Effector CD8-positive, alpha-beta T cell (primary cell): ENCODE measurements at places on chromosomes 6 and 20.

- no peak for DNase-seq
Measured at GRCh38 chr6:10315658-10316372, 99.1 kb downstream of the TFAP2A start.

DNA sequence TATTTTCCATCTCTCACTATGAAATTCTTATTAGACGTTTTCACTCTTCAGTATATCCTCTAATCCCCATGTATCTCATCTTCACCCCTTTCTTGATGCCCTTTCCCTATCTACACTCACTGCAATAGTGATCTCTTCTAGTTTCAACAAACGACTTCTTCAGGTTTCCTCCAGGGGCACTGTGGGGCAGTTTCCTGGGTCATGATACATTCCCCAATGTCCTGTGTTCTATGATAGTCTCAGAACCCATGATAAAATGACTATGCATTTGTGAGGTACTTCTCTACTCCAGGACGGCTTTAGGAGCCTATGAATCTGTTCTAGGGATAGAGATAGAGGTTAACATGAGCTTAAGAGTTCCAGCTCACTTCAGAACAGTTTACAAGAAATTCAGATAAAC, 183.3 kb downstream of the FOXC1 start:
- DNase-seq: no peak

DNA sequence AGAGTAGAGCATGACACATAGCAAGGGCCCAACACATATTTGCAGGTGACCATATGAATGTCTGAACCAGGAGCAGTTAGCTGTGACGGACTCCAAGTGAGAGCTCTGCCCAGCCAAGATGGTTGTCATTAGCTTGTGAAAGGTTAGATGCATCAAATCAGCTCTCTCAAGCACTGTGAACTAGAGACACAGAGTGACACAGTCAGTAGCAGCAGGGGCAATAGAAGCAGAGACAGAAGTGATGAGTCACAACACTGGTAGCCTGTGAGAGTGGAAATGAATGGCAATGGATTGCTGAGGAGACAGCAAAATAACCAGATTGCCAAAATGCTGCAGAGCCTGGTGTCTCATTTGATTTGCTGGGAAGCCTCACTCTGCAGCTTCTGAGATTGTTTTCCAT, 558.9 kb downstream of the PKHD1 start:
- DNase-seq: no peak

- no peak for DNase-seq
Measured at GRCh38 chr6:114055763-114056162, 84.8 kb upstream of the HDAC2 start.

DNA sequence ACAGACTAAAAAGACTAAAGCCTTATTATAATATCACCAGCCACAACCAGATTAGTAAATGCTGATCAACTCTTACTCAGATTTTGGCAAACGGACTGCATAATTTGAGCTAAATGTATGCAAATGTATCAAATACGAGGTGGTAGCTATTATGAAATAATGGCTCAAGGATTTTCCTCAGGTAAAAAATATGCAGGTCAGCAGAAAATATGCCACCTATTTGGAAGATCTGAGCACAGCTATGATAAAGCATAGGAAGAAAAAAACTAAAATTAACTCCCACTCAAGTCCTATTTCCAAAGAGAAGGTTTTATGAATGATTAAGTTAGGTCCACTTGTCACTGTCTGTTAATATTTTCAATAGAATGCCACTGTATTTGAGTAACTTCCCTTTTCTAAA, 22.4 kb downstream of the SYCP2 start:
- no peak for DNase-seq

DNA sequence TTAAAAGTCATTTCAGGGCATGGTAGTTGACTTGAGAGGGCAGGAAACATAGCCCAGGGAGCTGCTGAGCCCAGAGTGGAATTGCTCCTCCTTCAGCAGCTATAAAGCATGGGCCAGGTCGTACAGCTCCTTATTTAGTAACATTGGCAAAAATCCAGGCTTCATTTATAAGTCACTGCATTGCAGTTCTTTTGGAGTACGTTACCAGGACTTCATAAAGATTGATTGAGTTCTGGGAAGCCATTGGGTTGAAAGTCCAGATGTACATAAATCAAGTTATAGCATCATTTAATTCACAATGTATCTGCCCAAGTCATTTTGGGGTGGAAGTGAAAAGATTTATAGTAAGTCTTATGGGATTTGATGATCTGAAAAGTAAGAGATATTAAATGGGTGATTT, 53.0 kb upstream of the ANKEF1 start:
- DNase-seq: no peak

GRCh38 chr6:53151676-53152075, 3.0 kb upstream of the GCM1 start:
- DNase-seq: no peak

DNA sequence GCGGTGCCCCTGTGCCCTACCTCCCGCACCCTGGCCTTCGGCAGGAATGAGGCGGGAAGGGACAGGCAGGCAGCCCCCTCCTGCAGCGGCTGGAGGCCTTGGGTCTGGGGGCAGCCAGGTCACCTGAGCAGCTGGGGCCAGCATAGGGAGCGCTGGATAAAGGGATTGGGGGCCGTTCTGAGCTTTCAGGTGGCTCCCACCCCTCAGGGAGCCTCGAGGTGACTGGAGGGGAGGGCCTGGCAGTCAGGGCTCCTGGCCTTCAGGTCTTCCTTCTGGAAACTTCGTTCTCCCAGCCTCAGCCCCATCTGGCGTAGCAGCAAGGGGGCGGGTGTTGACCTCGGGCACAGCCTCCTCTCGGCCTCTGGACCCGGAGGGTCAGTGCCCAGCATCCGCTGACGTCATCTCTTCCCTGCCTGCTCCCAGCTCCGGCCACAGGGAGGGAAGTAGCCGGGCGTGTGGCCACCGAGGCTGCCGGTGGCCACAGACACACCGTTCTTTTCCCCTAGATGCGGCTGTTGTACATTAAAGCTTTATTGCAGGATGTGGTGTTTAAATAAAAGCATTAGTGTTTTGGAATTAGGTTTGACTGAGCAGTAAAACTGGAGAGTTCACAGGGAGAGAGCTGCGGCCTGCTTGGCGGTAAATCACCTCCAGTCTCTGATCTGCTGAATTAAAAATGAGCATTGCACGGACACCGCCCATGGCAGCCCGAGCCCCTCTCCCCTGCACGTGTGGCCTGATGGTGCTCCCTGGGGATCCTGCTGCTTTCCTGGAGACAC, 80.0 kb upstream of the GATA5 start:
- no peak for DNase-seq

- DNase-seq: no peak
Measured at GRCh38 chr6:166335378-166336302, 6.7 kb downstream of the SFT2D1 start.

DNA sequence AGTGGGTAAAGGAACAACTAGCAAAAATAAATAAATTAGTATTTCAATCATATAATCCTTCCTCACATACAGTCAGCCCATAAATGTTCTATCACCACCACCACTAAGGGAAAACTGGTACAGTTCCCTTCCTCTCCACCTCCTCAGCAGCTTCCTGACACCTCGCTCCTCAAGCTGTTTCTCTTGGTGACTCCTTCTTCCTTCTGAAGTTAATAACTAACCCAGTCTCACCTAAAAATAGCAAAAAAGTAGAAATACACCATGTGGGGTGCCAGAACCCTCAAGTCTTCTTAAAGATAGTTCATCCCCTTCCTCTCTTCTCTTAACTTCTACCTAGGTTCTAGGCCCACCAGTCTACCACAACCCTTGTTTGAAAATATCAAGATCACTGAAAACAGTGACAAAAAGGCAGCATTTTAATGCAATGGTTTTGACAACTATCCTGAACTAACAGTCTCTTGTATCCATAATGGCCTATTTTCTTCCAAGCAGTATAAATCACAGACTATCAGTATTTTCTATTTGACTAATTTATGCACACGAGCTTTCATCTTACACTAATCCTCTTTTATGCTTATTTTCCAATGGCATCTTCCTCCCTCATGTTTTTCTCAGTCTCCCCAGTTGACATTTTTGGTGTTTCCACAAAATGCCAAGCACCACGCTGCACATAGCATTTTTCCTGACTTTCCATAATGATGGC, 85.5 kb downstream of the KHDC1L start:
- DNase-seq: no peak

- no peak for DNase-seq
Measured at GRCh38 chr20:10179574-10180298, 38.9 kb upstream of the SNAP25 start.

DNA sequence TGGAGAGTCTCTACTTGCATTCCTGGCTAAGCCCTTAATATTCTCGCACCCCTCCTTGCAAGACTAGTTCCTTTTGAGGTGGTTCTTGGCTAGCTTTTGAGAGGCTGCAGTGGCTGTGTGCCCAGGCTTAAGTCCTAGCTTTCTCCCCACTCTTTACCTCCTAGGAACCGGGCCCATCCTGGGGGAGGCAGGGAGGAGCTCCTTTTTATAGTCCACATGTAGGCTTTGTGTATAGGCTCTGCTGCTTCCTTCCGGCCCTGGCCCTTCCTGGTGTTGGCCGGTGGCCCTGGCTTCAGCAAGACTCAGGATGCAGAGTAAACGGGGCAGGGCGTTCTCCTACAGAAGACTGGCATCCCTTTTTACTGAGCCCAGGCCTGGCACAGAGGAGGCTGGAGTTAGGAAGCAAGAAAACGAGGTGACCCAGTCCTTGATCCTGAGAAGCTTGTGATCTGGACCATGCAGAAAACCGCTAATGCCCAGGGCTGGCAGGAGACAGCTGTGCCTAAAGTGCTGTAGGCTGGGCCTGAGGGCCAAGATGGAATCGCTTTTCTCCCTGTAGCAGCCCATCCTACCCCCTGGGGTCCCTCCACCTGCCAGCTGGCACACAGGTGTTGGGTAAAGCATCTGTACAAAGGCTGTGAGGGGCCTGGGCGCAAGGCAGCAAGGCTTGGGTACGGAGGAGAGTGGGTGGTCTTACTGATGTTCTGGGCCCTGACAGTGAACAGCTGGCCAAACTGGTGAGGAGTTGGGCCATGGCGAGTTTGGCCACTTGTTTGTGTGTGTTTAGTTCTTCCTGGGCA, 8.7 kb downstream of the PLCG1 start:
- DNase-seq: no peak

DNA sequence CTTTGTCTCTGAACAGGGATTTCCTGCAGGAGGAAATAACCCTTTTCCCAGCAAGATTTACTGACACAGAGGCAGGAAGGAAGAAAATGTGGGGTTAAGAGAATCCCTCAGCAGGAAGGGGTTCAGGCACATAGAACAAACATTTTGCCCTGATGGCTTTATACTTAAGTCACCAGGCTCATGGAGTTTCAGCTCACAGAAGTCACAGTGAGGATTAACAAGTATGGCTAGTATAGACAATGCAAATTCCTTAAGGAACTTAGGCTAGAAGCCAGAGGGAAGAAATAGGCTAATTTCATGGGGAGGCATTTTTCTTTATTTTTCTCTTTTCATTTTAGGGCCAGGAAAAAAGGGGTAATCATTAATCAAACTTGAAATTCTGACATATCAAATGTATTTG, 50.2 kb downstream of the MCHR2 start:
- no peak for DNase-seq

- no peak for DNase-seq
Measured at GRCh38 chr6:74075323-74075722, 379.3 kb downstream of the CD109 start.

DNA sequence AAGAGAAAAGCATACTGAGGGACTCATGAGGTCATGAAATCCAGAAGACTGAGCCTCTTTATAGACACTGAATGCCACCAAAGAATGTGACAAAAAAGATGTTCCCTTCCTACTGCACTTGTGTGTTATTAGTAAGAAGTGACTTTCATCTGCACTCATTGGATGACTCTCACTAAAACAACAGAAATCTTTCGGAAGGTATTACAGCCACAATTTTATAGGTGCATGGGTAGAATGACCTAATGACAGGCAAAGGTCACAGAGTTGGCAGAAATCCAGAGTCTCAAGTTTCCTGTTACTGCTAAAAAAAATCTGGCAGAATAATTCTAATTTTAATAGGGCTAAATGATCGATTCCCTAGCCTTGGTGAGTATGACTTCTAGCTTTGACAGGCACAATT, 13.3 kb downstream of the PKHD1 start:
- DNase-seq: no peak

- no peak for DNase-seq
Measured at GRCh38 chr6:101582792-101583191, 189.3 kb downstream of the GRIK2 start.

- no peak for DNase-seq
Measured at GRCh38 chr6:156707818-156708217, 69.4 kb upstream of the ARID1B start.

DNA sequence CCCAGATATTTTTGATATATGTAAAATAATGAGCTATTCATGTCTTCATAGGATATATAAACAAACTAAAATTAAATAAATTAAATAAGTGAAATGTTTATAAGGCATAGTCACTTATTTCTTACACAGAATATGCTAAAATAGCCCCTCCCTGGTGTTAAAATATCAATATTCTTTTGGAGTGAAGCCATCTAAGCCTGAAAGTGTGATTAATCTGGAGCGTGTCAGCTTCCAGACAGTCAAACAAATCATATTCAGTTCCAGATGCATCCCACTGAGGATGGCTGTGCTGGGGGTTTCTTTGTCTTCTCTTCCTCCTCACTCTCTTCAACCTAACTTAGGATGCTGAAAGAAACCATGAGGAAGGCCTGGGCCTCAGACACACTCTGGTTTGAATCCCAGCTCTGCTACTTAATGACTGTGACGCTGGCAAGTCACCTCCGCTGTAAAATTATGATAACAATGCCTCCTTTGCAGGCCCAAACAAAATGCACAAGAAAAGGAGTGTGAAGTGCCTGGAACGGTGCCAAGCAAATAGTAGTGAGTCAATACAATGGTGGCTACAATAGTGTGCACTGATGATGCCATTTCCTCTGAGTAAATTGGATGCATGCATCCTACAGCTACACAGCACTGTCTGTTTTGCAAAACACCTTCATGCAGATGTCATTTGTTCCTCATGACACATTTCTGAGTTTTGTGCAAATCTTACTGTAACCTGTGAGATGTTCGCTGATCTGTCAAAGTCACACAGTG, 161.4 kb downstream of the FOXC1 start:
- no peak for DNase-seq

GRCh38 chr6:139955366-139956155, 581.1 kb upstream of the CITED2 start:
- DNase-seq: no peak

DNA sequence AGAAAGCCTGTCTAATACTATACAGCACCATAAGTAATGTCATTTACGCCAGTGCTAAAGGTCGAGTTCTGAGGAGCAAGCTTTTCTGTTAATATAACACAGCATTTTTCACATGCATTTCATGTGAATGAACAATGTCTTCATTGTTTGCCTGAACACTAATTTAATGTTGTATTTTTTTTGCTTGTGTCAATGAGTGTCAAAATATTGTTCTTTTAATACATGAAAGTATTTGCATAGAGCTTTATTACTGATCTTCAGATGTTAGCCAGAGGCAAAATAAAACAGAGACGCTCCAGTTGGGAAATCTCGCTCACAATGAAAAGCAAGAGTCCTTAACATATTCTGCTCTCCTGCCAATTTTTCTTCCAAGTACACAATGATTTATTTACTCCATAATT, 151.8 kb downstream of the FOXC1 start:
- no peak for DNase-seq

- DNase-seq: no peak
Measured at GRCh38 chr20:50269091-50270033, 78.7 kb downstream of the CEBPB start.

GRCh38 chr20:25987073-25987927, 290.6 kb upstream of the ZNF337 start:
- peak; percentile 27 for DNase-seq

GRCh38 chr6:11432713-11433450, 104.7 kb upstream of the TMEM170B start:
- no peak for DNase-seq
